ENCODE measurements at places on chromosomes 12 and 14. TPM values are rescaled to one million over a fixed set of nuclear protein-coding genes. Genes with fewer than 3 reads are reported as not detected.

GRCh38 chr14:92568621-92569479 lies 55.3 kb downstream of the RIN3 start:
- no peak overlapping the region for H3K4me3 ChIP-seq
- peaks cover 7% of the 10 kb centered on the region for H3K36me3 ChIP-seq
- no peaks in the 10 kb centered on the region for H3K27me3 ChIP-seq
- no peak for DNase-seq

GRCh38 chr12:15808250-15808649 lies 19.1 kb upstream of the EPS8 start:
- DNase-seq = no peak
- H3K27ac ChIP-seq = no peak overlapping the region
- no peak overlapping the region for H3K4me3 ChIP-seq
- H3K36me3 ChIP-seq = no peaks in the 10 kb centered on the region

- H3K36me3 ChIP-seq = no peaks in the 10 kb centered on the region
- H3K4me3 ChIP-seq = no peak overlapping the region
Measured at GRCh38 chr14:103164779-103165178, 41.5 kb downstream of the TNFAIP2 start.

GRCh38 chr12:103912069-103912468 lies 18.1 kb upstream of the HSP90B1 start:
- DNase-seq = no peak
- H3K4me1 ChIP-seq = peaks cover 7% of the 10 kb centered on the region
- no peak overlapping the region for H3K27ac ChIP-seq
- no peak overlapping the region for H3K4me3 ChIP-seq
- no peaks in the 10 kb centered on the region for H3K36me3 ChIP-seq

DNA sequence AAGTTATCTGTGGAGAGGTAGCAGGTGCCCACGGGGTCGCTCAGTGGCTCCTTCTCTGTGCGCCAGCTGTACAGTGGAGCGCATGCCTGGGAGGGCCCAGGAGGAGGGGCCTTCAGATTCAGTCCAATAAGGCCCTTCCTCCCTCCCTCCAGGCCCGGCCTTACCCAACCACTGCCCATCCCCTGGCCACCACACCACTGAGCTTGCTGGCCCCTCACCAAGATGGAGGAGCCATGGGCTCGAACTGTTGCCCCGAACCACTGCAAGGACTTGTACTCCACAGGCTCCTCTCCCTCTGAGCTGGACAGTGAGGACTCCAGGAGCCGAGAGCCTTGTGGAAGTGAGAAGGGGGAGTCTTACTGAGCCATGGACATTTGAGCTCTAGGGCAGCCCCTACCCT lies 9.8 kb downstream of the ITGA5 start:
- no peak overlapping the region for H3K4me3 ChIP-seq
- H3K27ac ChIP-seq = no peak overlapping the region
- no peaks in the 10 kb centered on the region for H3K27me3 ChIP-seq
- DNase-seq = no peak

GRCh38 chr12:106122004-106122403 lies 16.8 kb downstream of the NUAK1 start:
- H3K4me3 ChIP-seq = no peak overlapping the region
- H3K4me1 ChIP-seq = peaks cover 20% of the 10 kb centered on the region
- no peak for DNase-seq
- no peak overlapping the region for H3K27ac ChIP-seq
- no peaks in the 10 kb centered on the region for H3K36me3 ChIP-seq

Gene PZP
- total RNA-seq = 0.24 TPM

- DNase-seq = no peak
- no peak overlapping the region for H3K4me3 ChIP-seq
- H3K4me1 ChIP-seq = peaks cover 4% of the 10 kb centered on the region
Measured at GRCh38 chr12:93727195-93727811, 50.1 kb downstream of the CRADD start.

- peaks cover 13% of the 10 kb centered on the region for H3K4me1 ChIP-seq
- no peak for DNase-seq
- no peak overlapping the region for H3K4me3 ChIP-seq
- no peaks in the 10 kb centered on the region for H3K27me3 ChIP-seq
Measured at GRCh38 chr14:32121536-32121935, 44.4 kb downstream of the ARHGAP5 start.

- peaks cover 7% of the 10 kb centered on the region for H3K36me3 ChIP-seq
- H3K4me1 ChIP-seq = peaks cover 4% of the 10 kb centered on the region
- no peaks in the 10 kb centered on the region for H3K27me3 ChIP-seq
- DNase-seq = no peak
Measured at GRCh38 chr14:92563359-92563758, 49.8 kb downstream of the RIN3 start.

Gene COL2A1
- total RNA-seq = 446 TPM

GRCh38 chr12:120625557-120626419 lies 14.6 kb upstream of the CABP1 start:
- no peaks in the 10 kb centered on the region for H3K36me3 ChIP-seq
- no peak for DNase-seq
- no peaks in the 10 kb centered on the region for H3K4me1 ChIP-seq
- no peak overlapping the region for H3K27ac ChIP-seq

DNA sequence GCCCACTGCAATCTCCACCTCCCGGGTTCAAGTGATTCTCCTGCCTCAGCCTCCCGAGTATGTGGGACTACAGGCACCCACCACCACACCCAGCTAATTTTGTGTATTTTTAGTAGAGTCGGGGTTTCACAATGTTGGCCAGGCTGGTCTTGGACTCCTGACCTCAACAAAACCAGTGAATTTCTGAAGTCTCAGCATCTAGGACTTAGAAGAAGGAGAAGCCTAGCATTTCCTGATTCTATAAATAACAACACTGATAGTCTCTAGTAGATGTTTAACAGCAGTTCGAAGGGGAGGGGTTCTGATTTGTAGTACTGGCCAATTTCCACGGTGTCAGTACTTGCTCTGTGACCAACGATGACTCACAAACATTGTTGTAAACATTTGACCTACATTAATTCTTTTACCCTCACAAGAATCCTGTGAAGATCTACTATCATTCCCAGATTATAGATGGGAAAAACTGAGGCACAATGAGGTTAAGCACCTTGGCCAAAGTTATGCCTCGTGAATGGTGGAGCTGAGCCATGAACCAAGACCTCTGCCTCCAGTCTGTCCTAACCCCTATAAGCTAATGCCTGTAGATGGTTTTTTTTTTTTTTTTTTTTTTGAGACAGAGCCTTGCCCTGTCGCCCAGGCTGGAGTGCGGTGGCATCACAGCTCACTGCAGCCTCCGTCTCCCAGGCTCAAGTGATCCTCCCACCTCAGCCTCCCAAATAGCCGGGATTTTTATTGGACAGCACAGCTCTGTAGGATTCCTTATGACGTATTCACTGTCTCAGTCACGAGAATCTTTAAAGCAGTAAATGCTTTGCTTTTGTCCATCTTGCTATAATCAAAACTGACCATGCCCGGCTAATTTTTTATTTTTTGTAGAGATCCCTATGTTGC lies 5.2 kb downstream of the P2RX4 start:
- H3K36me3 ChIP-seq = peaks cover 14% of the 10 kb centered on the region
- no peak overlapping the region for H3K4me3 ChIP-seq
- no peaks in the 10 kb centered on the region for H3K27me3 ChIP-seq
- H3K27ac ChIP-seq = no peak overlapping the region
- no peak for DNase-seq
